ENCODE measurements at places on chromosomes 1 and 21. TPM values are rescaled to one million over a fixed set of nuclear protein-coding genes. Genes with fewer than 3 reads are reported as not detected.

The PLPPR5 gene
- not detected for total RNA-seq

DNA sequence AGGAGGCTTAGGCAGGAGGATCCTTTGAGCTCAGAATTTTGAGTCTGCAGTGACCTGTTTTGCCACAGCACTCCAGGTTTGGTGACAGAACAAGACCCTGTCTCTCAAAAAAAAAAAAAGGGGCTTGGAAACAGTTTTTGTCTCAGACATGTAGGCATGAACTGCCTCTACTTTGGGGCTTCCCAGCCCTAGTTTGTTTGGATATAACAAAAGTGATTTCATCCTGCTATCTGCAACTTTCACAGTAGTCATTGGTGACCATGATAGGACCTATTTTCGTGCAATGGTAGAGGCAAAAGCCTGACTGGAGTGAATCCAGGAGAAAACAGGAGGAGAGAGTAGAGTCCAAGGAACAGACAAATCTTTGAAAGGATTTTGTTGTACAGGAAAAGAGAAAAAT lies 20.3 kb upstream of the EVI5 start:
- DNase-seq: no peak

DNA sequence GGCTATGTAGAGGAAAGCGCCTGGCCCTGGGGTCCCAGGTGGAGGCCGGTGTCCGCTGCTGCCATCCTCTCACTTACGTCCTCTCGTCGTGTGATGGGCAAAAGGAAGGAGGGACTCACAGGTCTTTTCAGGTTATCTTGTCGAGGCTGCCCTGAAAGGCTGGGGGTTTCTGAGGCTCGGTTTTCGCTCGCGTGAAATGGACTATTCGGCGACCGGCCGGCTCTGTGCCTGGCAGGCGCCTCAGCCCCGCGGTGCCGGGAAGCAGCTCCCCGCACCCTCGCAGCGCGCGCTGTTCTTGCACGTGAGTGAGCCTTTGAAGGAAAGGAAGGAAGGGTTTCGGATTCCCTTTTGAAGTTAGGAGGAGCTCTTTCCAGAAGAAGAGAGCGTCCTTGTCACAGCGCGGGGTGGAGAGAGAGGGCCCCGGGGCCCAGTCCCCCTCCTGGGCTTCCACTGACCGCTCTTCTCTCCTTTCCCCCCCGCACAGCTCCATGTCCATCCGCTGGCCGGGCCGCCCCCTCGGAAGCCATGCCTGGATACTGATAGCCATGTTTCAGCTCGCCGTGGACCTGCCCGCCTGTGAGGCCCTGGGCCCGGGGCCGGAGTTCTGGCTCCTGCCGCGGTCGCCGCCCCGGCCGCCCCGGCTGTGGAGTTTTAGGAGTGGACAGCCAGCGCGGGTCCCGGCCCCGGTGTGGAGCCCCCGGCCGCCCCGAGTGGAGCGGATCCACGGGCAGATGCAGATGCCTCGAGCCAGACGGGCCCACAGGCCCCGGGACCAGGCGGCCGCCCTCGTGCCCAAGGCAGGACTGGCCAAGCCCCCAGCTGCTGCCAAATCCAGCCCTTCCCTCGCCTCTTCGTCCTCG lies 57.2 kb downstream of the AJAP1 start:
- DNase-seq: no peak

The GJA4 gene
- not detected for total RNA-seq

The PGLYRP4 gene
- not detected for total RNA-seq

- DNase-seq: peak; percentile 80
Observed at GRCh38 chr1:53047737-53048736, 14.0 kb upstream of the PODN start.

DNA sequence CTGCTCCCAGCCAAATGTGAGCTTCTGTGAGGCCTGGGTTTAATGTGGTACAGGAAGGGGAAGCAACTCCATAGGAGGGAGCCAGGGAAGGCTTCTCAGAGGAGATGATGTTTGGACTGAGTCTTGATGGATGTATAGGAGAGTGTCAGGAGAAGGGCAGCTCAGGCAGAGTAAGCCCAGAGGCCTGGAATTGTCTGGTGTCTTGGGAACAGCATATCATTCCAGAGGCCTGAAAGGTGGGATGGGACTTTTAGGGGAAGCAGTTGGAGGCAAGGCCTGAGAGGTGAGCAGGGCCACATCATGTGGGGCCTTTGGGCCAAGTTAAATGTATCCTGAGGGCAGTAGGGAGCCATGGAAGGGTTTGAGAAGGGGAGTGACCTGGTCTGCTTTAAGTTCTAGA lies 148.6 kb upstream of the WNT4 start:
- no peak for DNase-seq

The SOX13 gene
- 11.6 TPM for total RNA-seq

- DNase-seq: no peak
Observed at GRCh38 chr1:204146965-204147364, 4.9 kb downstream of the ETNK2 start.

The PLPP3 gene
- total RNA-seq: 14.7 TPM
